ENCODE measurements at places on chromosomes 16 and 17. TPM values are rescaled to one million over a fixed set of nuclear protein-coding genes. Genes with fewer than 3 reads are reported as not detected.

CDYL2 gene
- 3.6 TPM for total RNA-seq

DNA sequence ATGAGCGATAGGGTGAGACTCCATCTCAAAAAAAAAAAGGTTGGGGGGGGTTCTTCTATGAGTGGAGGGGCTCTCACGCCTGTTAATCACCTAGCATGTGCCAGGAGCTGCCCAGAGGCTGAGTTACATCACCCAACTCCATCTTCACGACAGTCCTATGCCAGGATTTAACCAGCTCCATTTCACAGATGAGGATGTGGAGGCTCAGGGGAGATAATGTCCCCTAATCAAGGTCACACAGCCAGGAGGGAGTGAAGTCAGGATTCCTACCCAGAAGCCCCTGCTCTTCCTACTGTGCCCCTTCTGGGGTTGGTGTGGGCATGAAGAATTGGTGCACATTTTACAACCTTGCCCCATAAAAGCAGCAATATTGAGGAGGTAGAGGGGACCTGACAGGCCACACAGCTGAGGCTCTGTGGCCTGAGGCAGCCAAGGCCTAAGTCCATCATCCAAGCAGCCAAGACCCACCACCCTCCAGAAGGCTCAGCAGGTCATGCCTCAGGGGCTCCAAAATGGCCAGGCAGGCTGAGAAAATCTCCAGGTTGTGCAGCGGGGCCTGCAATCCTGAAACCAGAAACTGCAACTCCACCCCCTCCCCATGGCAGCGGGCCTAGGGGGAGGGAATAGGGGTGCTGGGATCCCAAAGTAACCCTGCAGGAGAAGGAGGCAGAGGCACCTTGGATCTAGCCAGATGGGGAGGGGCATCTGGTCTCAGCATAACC, 6.9 kb downstream of the PPY start:
- no peak overlapping the region for H3K27ac ChIP-seq
- H3K4me3 ChIP-seq, result no peak overlapping the region
- no peaks in the 10 kb centered on the region for H3K27me3 ChIP-seq
- peak; percentile 30 for DNase-seq
- no peaks in the 10 kb centered on the region for H3K36me3 ChIP-seq

DNA sequence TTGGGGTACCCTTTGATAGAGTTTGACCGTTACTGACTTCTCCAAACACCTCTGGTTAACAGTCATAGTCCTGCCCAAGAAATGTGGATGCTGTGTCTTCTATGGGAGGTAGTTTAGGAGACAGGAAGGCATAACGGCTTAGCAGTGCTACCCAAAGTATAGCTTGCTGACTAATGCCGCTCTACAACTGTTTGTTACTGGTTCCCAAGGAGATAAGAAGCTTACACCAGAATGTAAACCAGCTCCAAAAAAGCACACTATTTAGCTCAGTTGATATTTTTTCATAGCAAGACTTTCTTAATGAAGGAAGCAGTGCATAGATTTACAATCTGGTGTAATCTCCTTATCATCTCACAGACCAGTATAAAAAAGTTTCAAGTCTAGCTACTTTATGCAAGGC, 95.7 kb downstream of the HS3ST3B1 start:
- no peak overlapping the region for H3K4me3 ChIP-seq
- no peaks in the 10 kb centered on the region for H3K27me3 ChIP-seq
- H3K4me1 ChIP-seq, result no peaks in the 10 kb centered on the region
- no peak for DNase-seq
- H3K36me3 ChIP-seq, result no peaks in the 10 kb centered on the region

GRCh38 chr17:77146882-77147281, 6.1 kb downstream of the SEC14L1 start:
- peaks cover 71% of the 10 kb centered on the region for H3K4me1 ChIP-seq
- no peaks in the 10 kb centered on the region for H3K27me3 ChIP-seq
- H3K27ac ChIP-seq, result peak overlapping the region; percentile 96

SLC6A2 gene
- not detected for total RNA-seq

DNA sequence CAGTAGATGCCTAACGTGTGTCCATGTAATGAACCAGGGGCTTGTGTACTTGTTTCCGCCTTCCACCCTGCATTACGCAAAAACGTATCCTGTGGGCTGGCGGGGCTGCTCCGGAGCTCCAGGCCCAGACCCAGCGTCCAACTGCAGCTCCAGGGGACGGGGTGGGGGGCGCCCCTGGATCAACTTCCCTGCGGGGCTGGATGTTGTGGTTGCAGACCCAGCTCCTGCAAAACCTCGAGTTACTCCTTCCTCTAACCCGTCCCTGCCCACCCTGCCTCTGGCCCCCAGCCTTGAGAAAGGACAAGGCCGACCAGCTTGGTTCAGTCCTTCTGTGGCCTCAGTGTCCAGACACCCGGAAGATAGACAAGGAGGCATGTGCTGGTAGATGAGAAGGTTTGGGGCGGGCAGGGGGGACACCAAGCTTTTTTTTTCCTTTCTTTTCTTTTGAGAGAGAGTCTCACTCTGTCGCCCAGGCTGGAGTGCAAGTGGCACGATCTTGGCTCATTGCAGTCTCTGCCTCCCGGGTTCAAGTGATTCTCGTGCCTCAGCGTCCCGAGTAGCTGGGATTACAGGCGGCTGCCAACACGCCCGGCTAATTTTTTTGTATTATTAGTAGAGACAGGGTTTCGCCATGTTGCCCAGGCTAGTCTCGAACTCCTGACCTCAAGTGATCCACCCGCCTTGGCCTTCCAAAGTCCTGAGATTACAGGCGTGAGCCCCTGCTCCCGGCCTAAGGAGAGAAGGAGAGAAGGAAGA, 731 bp upstream of the EXOC7 start:
- peak overlapping the region; percentile 75 for H3K4me3 ChIP-seq
- no peaks in the 10 kb centered on the region for H3K27me3 ChIP-seq
- peaks cover 13% of the 10 kb centered on the region for H3K4me1 ChIP-seq
- no peak for DNase-seq
- H3K36me3 ChIP-seq, result peaks cover 20% of the 10 kb centered on the region
- peak overlapping the region; percentile 66 for H3K27ac ChIP-seq

DNA sequence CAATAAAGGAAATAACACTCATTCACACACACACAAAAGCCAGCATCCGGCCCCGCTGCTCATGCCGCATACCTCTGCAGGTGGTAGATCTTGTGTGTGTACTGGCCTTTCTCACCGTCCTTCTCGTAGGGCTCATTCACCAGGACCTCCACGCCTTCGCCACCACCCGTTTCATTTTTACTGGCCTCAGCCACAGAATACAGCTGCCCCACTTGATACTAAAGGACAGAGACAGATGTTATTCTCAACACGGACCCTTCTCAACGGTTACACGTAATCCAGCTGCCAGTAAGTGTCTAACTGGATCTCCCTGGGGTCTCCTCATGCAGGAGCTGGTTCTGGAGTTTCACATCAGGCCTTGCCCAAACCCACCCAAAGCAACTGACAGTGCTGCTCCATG, 9.7 kb downstream of the PITPNA start:
- peaks cover 28% of the 10 kb centered on the region for H3K4me1 ChIP-seq
- no peak overlapping the region for H3K4me3 ChIP-seq
- H3K27ac ChIP-seq, result peak overlapping the region; percentile 44
- H3K27me3 ChIP-seq, result no peaks in the 10 kb centered on the region
- peaks cover 26% of the 10 kb centered on the region for H3K36me3 ChIP-seq

DNA sequence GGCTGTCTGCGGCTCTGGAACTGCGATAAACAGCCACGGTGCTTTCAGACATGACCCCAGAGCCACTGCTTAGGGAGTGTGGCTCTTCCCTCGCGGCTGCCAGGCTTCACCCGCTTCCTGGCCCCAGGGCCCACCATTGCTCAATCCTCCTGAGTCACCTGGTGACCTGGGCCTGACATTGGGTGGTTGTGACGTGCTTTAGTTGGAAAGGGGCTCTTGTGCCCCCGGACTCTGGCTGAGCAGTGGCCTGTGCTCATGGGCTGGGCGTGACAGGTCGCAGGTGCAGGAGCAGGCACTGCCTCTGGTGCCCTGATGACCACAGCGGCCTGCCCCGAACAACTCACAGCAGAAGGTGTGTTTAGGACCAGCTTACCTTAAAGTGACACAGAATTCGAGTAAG, 8.6 kb upstream of the NUDT16L1 start:
- H3K27me3 ChIP-seq, result no peaks in the 10 kb centered on the region
- no peak overlapping the region for H3K4me3 ChIP-seq
- DNase-seq, result no peak
- H3K27ac ChIP-seq, result no peak overlapping the region
- no peaks in the 10 kb centered on the region for H3K4me1 ChIP-seq

WNT9B gene
- not detected for total RNA-seq

ABCC6 gene
- 11.2 TPM for total RNA-seq
